ENCODE measurements at places on chromosomes 16 and 17. TPM values are rescaled to one million over a fixed set of nuclear protein-coding genes. Genes with fewer than 3 reads are reported as not detected.

DNA sequence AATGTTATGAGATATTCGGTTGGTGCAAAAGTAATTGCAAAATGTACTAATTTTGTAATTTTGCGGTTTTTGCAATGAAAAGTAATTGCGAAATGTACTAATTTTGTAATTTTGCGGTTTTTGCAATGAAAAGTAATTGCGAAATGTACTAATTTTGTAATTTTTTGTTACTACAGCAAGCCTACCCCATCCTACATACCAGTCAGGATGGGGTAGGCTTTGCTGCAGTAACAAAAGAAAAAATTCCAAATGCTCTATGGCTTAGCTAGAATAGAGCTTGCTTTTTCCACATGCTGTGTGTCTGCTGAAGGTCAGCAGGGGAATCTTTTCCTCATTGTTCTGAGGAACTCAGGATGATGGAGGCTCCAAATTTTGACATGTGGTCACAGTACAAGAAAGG lies 83.3 kb upstream of the GPRC5B start:
- no peak for DNase-seq

- DNase-seq, result no peak
These were observed 88.7 kb downstream of the RPA1 start for GRCh38 chr17:1918346-1919162.

- no peak for DNase-seq
These were observed 139.1 kb upstream of the CHMP6 start for GRCh38 chr17:80852476-80853015.

DNA sequence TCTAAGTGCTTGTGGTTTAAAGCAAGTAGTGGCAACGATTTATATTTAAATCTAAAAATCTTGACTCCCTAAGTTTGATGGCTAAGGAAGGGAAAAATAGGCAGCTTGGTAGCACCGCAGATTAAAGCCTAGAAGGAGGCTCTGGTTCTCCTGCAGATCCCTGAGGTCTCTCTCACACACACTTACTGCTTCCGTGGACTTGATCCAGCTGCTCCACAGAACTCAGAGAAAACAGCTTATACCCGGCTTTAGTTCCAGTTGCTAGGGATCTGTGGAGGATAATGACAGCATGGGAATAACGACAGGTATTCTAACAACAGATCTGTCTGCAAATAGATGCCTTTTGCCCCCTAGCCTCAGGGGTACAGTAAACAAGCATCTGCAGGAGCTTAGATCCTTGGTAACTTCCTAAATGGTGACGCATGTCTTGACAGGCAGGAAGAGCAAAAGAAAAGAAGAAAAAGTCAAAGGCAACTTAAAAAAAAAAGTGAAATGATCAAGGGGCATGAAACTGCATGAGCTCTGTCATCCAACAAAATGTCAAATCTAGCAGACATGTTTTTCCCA lies 4.5 kb downstream of the WIPI1 start:
- no peak for DNase-seq

DNA sequence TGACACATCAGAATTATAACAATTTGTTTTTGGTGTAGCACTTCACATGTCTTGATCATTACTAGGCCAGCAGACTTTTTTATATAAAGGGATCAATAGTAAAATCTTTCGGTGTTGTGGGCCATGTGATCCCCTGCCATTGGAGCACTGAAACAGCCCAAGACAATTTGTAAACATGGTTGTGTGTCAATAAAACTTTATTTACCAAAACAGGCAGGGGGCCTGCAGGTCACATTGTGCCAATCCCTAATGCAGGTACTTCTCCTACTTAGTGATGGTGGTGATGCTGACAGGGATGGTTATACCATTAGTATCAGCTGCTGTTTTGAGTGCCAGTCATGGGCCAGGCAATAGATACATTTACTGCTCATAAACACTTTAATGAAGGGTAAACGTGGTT lies 319.9 kb downstream of the SNX29 start:
- DNase-seq, result no peak

DNA sequence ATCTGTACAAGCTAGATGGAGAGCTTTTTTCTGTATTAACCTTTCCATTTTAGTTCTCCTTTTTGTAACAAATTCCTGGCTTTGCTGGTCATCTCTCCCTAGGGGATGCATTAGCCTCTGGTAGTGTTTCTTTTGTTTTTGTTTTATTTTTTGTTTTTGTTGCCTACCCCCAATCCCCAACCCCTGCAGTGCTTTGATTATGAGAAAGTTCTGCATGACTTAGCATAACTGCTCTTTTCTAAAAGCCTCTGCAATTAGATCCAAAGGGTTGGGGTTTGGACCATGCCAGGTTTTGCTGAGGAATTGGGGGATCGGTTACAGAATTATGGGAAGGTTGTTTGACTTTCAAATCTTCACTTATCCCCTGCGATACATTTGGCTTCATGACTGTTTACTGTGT lies 98.2 kb downstream of the ADAMTS18 start:
- DNase-seq, result no peak

DNA sequence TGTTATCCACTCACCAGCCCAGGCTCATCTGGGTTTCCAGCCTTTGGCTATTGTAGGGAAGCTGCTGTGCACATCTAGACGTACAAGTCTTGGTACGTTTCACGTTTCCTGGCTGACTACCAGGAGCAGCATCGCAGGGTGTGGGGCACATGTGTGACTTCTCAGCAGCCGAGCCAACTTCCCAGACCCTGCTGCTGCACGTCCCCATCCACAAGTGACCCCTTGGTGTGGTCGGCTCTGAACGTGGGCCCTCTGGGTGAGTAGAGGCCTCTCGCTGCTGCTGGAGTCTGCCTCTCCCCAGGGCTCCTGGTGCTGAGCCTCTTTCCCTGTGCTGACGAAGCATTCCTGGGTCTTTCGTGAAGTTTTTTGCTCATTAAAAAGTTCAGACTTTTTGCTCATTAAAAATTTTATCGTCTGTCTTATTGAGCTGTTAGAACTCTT lies 70.2 kb upstream of the ZNF750 start:
- DNase-seq, result no peak

DNA sequence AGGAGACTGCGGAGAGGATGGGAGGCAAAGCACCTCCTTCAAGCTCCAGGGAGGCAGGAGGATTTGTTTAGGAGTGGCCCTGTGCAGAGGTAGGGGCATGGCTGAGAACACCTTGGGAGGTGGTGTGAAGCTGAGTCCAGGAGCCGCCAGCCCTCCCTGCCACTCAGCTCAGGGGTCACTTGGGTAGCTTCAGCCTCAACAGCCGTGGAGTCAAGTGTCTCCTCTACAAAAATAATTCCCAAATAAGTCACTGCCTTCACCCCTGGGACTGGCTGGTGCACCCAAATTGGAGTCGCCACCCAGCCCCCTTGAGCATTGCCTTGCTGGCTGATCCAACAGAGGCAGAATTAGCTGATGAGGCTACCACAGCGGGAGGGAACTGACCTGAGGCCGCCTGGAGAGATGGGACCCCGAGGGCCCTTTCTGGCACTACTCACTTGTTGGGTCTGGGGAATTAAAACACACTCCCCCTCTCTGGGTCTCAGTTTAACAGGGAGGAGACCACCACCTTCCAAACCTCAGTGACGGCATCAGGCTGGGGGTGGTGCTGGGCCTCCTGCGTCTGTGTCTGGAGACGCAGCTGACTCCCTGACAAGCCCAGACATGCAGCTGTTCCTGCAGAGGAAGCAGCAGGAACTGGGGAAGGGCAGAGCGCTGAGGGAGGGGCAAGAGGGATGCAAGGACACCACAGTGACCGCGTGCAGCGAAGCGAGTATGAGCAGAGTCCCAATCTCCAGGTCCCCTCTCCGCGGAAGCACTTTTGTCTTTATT lies 87.9 kb upstream of the TOB1 start:
- DNase-seq, result no peak

DNA sequence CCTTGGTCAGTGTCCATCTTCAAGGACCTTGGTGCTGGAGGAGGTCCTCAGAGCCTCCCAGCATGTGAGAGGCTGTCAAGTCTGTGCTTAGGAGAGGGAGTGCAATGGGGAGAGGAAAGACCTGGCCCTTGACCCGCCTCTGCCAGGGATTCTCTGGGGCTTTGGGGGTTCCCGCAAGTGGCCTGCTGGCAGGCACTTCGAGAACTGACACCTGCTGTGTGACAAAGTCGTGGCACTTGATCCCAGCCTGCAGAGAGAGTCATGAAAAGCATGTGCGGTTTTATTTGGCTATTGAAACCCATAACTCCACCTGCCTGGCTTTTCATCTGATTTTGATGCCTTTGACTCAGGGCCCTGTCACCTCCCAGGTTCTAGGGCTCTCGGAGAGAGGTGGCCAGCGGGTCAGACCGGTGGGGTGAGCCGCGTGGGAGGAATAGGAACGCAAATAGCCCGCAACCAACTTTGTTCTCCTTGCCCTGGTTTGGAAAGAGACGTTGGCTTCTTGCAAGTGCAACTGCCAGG lies 42.8 kb upstream of the GSE1 start:
- DNase-seq, result no peak

GRCh38 chr16:49937886-49938285 lies 82.0 kb upstream of the ZNF423 start:
- no peak for DNase-seq

DNA sequence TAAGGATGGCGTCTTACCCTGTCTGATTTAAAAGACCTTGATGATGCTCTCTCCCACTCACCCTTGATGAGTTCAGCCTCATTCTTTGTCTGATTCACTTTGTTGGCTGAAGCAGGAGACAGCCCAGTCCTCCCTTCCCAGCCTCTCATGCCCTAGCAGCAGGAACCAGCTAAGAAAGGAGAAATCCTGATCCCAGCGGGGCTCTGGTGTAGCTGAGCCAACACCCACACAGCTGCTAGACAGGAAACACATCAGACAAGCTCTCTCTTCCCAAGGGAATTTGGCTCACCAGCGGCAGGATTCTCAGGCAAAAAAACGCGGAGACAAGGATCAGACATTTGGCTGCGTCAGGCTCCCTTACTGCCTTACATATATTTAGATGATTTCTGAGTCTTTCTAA lies 211.5 kb downstream of the CDH11 start:
- peak; percentile 40 for DNase-seq

GRCh38 chr17:16932611-16933010 lies 39.3 kb downstream of the TNFRSF13B start:
- no peak for DNase-seq

DNA sequence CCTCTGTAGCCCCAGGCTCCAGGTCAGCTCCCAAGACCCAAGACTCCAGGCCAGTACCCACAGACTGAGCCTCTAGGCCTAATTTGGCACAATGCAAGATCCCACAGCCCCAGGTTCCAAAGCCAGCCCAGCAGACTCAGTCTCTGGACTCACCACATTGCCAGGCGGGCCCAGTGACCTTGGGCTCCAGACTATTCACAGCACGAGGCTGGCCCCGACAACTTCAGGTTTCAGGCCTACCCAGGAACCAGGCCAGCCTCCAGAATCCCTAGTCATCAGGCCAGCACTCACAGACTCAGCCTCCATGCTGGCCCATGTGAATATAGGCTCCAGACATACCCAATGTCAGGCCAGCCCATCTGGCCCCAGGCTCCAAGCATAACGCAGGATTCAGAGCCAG lies 103.8 kb downstream of the CEP112 start:
- DNase-seq, result no peak

DNA sequence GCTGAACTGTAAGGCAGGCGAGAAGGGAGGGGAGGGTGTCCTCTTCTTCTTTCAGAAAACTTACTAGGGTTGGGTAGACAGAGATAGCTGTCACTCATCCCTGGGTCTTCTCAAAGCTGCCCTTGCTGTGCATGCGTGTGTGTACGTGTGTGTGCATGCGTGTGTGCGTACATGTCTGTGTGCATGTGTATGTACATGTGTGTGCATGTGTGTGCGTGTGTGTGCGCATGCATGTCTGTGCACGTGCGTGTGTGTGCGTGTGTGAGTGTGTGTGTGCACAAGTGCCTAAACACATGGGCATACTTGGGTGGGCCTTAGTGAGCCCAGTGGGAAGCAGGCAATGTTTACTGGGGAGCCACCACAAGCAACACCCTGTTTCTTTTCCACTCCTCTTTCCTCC lies 154.8 kb upstream of the TNRC6C start:
- DNase-seq, result no peak

- DNase-seq, result no peak
These were observed 6.8 kb upstream of the SERPINF2 start for GRCh38 chr17:1735834-1736347.

GRCh38 chr17:34364751-34365150 lies 1.7 kb upstream of the CCL1 start:
- DNase-seq, result no peak

- DNase-seq, result no peak
These were observed 19.9 kb upstream of the WDR45B start for GRCh38 chr17:82668024-82668630.

DNA sequence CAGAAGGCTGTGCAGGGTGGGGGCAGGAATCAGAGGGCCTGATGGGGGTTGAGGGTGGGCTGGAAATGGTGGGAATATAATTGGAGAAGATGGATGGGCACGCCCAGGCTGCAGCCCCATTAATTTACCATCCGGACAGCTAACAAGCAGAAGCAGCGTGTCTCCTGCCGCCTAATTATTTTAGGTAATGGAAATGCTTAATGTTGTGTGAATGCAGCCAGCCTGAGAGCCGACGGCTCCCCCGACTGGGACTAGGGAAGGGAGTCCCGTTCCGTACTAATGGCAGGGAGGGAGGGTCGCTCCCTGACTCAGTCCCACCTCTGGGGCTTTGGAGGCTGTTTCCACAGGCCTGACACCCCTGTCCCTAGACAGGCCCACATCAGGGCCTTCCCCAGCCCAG lies 4.7 kb upstream of the OVCA2 start:
- DNase-seq, result no peak

Gene SDR42E1
- total RNA-seq, result not detected

Gene BRIP1
- total RNA-seq, result 4.9 TPM

Gene TBC1D3E
- total RNA-seq, result not detected

Gene RNF222
- not detected for total RNA-seq

Gene TPSAB1
- not detected for total RNA-seq

Gene LDHD
- total RNA-seq, result 2.6 TPM

Gene PTGES3L
- total RNA-seq, result not detected

Gene C16orf46
- 0.27 TPM for total RNA-seq

Gene ARHGAP44
- 2.5 TPM for total RNA-seq

Gene GAS7
- 2.5 TPM for total RNA-seq

Measured in NCI-H460 (cell line).